ENCODE measurements at places on chromosomes 6 and 20.

DNA sequence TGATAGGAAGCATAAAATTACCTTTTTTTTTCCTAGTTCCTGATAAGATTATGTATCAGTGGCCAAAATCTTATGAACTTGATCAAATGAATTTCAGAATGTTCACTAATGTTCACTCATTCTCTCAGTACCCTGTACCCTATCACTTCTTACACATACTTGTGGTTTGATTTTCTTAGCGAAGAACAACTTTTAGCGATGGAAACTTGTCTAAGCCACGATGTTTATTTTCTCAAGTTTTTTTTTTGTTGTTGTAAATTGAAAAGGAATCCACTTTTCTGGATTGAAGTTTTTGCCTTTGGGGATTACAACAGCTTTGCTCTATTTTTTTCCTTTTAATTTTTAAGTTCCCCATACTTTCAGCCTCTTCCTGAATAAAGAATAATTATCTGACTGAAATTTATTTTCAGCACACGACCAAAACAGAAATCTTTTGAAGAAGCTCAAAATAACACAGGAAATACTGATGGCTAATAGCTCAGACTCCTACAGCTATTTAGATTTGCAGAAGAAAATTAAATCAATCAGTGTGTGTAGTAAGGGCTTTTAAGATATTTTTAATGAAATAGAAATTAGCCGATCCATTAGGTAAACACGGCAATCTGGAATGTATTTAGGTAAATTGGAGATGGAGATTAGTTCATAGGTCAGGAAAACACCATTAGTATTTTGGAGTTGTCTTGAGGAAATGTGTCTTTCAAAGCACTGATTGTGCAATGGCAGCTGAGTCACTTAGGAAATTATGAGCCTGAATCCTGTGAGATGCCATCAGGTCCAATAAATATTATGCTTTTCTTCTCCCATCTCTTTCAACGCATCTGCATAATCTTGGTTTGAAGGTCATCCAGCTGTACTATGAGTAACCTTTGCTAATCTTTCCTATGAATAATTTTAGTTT lies 217.5 kb downstream of the GJA1 start:
- DNase-seq, result peak; percentile 85

DNA sequence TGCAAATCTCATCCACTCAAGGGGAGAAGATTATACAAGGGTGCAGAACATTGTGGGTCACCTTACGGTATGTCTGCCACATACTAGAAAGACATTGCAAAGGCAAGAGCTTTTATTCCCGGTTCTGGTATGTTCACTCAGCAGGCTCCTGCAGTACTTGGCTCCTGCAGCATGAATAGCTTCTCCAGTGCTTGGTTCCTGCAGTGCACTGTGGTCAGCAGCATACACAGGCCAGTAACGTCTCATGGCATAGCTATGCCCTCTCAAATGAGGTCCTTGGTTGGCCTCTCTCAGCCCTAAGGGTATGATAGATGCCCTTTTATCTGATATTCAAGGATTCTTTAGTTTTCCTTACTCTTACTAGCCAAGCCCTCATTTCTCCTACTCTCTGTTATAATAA lies 12.6 kb downstream of the TCP11 start:
- no peak for DNase-seq

DNA sequence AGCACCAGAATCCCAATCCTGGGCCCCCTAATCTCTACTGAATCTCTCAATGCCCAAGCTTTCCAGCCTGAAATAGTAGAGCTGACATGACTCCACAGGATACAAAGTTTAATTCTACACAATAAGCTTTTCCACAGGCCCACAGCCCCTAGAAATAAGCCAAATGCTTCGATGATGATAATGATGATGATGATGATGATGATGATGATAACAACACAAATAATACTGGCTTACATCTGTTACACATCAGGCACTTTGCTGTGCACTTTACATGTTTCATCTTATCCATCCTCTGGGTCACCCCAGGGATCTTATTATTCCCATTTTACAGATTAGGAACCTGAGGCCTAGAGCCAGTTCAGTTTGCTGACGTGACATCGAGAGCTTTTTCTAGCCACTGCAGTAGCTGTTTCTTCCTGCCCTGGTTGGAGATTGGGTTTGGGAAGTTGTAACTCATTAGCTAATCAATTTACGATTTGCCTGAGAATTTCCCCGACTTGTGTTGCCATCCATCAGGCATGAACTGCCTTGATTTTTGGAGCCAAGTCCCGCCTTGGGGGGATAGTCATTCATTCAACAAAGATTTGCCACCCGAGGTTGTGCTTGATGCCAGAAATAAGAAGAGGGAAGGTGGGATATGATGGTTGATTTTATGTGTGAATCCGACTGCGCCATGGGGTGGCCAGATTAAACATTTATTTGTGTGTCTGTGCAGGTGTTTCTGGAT lies 20.4 kb downstream of the KCNB1 start:
- no peak for DNase-seq

GRCh38 chr20:62350098-62350628 lies 16.9 kb downstream of the LAMA5 start:
- DNase-seq, result no peak

- DNase-seq, result no peak
Observed at GRCh38 chr6:111598181-111598580, 7.5 kb downstream of the TRAF3IP2 start.

DNA sequence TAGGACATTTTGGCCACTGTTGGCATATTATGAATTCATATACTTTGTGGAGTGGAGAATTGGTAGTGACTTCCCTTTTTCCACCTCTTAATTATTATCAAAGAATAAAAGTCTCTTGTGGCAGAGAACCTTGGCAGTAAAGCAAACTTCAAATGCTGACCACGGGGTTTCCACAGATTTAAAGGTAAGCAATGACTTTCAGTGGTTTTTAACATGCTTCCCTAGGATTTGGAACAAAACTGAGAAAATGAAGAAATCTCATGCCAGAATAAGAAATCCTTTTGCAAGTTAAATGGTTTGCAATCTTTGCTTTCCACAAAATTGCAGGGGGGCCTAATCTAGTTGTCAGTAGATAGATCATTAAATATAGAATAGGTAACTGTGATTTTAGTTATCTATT lies 2.0 kb upstream of the SDC4 start:
- no peak for DNase-seq

DNA sequence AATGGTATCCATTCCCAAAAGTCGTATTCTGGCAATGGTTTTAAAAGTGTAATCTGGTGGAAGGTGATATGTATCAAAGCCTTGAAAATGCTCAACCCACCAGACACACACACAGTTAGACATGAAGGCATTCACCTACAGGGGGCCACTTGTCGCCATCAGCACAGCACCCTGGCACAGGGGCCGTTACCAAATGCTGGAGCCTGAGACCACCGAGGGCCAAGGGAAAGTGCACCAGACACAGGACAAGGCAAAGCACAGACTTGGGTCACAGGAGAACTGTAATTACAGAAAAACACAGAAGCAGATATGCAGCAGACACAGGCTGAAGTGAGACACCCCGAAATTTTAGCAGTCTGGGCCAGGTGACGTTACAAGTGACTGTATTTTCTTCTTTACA lies 9.3 kb downstream of the TAF4 start:
- DNase-seq, result no peak

- peak; percentile 52 for DNase-seq
Observed at GRCh38 chr6:158376631-158377081, 64.4 kb downstream of the TULP4 start.

- peak; percentile 97 for DNase-seq
Observed at GRCh38 chr6:131755597-131755996, 44.8 kb upstream of the CTAGE9 start.

GRCh38 chr6:93678841-93679454 lies 259.6 kb upstream of the EPHA7 start:
- peak; percentile 11 for DNase-seq

- no peak for DNase-seq
Observed at GRCh38 chr6:125868678-125869395, 78.1 kb downstream of the NCOA7 start.

DNA sequence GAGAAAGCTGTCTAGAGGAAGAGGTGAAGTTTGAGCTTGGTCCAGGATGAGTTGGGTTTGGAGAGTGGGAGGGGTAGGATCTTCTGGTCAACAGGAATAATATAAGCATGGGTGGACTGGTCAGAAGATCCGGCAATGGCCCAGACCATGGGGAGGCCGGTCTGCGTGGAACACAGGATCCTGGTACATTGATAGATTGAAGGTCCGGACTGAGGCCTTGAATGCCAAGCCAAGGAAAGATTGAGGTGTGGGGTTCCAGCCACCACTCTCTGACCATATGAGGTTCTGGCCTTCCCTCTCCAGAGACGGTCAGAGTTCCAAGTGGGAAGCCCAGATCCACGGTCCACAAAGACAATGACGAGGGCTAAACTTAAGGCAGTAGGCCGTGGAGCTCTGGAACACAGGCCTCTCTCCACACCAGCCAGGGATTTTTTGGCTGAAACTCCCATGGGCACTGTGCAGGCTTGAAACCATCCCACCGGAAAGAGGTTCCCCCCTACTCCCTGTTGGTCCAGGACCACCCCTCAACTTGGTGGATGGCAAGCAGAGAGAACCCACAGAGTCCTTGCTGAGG lies 3.2 kb downstream of the MDFI start:
- no peak for DNase-seq

GRCh38 chr6:156016186-156016976 lies 560.7 kb upstream of the NOX3 start:
- no peak for DNase-seq

GRCh38 chr6:111503660-111504059 lies 20.6 kb upstream of the REV3L start:
- peak; percentile 35 for DNase-seq

DNA sequence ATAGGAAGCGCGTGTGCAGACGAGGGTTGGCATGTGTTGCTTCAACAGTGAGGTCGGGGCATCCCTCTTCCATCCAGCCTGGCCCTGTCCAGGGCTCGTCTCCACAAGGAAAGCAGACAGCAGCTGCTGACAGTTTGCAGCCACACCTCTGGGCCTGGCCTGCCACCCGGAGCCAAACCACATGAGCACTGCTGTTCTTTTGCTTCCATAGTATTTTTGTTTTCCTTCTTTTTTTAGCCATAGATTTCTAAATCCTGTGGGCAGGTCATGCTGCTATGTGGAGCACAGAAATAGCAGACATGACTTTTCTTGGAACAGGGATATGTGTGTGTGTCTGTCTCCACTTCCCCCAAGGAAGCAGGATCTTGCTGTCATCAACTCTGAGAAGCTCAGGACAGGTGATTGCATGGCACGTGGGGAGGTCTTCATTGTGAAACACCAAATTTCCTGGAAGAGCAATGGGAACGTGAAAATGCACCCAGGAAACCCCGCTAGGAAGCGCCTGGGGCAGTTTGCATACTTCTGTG lies 167.4 kb downstream of the DTNBP1 start:
- peak; percentile 28 for DNase-seq

DNA sequence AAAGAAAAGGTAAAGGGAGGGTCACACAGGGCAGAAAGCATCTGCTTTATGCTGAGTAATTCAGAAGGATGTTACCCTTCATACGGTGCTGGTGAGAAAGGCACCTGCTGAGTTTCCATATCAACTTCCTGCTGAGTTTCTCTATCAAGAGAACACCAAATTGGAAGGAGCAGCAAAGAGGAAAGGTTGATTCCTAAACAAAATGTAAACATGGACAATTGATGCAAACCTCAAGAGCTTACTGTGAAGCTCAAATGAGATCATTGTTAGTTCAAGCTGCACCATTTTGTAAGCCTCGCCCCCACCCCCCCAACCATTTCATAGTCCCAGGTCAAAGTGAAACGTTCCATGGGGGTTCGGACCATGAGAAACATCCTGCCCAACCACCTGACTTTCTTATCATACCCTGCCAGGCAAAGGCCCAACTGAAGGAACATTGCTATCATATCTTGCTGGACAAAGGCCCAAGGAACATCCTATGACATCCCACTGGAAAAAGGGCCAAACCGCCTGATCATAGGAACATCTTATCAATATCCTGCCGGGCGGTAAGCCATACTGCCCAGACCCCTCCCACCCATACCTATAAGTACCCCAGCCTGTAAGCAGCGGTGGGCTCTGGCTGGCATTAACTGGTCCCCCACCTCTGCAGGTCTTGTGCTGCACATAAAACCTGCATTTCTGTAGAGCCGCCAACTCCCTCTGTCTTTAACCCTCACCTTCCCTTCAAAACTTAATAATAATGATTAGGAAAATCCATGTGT lies 171.6 kb downstream of the UBE3D start:
- DNase-seq, result no peak

GRCh38 chr20:57309544-57310115 lies 20.0 kb upstream of the SPO11 start:
- DNase-seq, result no peak

DNA sequence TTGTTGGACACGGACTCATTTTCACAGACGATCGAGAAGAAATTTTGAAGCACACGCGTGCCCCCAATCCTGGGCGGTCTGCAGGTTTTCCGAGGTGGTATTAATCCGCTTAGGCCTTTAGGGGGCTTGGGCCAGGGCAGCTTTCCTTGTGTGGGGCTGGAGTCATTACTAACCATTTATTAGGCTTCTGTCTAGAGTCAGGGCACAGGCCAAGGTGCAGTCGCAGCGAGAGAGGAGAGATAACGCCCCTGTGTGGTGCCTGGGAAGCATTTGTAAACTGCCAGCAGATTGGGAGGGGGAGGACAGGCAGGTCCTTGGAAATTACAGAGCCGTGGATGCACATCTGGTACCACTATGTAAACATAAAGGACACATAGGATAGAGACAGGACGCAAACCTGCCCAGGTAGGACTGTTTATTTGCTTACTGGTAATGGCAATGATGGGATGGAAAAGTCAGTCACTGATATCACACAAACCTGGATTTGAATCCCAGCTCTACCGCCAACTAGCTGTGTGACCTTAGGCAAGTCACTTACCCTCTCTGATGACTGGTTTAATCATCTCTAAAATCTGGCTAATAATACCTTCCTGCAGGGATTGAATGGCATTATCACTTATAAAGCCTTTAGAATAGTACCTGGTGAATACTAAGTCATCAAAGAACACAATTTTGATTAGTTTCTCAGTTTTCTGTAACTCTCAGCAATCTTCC lies 76.4 kb downstream of the TMEM242 start:
- no peak for DNase-seq

DNA sequence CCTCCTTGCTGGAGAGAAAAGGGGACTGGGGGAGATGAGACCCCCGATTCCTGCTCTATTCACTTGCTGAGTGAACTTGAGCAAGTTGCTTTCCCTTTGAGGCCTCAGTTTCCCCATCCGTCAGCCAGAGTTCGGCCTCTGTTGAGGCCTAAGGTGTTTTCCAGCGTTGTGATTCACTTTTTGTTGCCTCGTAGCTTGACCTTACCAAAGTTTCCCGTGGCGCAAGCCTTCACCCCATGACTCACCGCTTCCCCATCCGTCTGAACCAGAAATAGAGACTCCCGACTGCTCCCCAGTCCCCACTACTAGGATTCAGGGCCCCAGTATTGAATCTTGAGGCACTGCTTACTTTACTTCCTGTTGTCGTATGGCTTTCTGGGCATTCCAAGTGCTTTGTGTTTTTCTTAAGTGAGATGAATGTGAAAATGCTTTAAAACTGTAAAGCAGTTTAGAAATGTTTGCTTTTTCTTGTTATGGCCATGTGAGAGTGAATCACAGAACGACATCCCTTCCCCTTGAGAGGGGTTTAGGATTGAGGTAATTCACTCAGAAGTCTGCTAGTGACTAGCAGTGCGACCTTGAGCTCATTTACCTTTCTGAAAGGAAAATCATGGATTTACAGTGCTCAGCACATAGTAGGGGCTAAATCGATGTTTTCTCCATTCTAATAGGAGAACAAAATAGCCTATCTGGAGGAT lies 1.2 kb downstream of the CHMP4B start:
- DNase-seq, result peak; percentile 66
